ENCODE measurements at places on chromosomes 16 and 17. TPM values are rescaled to one million over a fixed set of nuclear protein-coding genes. Genes with fewer than 3 reads are reported as not detected.

The SALL1 gene
- 0.29 TPM for total RNA-seq

- DNase-seq, result no peak
Observed at GRCh38 chr16:77679391-77679790, 42.9 kb upstream of the NUDT7 start.

DNA sequence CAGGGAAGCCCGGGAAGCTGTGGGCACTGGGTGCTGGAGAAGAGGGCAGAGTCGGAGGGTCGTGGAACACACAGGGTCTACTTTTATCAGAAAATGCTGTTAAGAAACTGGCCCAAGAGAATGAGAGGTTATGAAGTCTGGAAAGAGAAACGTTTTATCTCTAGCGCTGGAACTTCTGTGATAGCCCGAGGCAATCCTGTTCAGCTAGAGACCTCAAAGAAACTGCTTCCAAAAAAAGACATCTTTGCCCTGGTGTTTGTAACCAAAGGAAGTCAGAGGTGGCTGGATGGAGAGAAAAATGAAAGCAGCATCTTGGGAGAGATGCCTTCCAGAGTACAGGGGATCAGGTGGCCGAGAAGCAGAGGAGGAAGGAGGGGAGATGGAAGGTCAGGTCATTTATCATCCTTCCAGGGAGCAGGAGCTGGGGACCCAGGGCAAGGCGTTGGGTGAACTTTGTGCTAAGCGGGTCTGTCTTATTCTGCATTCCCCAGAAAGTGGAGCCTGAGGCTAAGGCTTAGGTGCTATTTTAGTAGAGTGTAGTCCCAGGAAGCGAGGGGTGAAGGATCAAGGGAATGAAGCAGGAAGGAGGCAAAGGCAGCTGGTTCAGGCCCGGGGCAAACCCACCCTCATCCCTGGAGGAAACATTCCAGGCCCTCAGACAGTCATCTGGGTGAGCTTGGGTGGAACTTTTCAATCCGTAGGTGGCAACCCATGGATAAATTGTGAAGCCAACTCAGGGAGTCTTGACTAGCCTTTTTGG lies 66.5 kb downstream of the MGAT5B start:
- no peak for DNase-seq

GRCh38 chr16:77882358-77882757 lies 94.0 kb downstream of the VAT1L start:
- DNase-seq, result no peak

Data from lower leg skin (tissue), 4 donors.